ENCODE measurements at places on chromosomes 2 and 18.

DNA sequence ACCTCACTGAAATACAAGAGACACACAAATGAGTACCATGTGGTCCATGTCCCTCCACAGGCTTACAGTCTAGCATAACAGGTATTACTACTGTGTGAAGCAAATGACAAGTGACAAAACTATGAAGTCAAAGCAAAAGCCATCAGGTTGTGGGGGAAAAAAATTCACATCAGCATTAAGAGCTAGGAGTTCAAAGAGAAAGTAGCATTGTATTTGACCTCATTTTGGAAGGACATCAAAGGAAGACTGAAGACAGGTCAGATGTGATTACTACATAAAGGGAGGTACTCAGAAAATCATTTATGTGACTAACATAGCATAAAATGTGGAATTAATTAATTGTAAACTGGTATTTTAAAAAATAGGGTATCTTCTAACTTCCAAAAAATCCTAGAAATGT is 224.2 kb downstream of the CDH2 start:
- no peak overlapping the region for H3K27ac ChIP-seq
- DNase-seq: peak; percentile 13
- H3K36me3 ChIP-seq: peaks cover 28% of the 10 kb centered on the region
- no peaks in the 10 kb centered on the region for H3K27me3 ChIP-seq

- no peaks in the 10 kb centered on the region for H3K27me3 ChIP-seq
- no peaks in the 10 kb centered on the region for H3K36me3 ChIP-seq
- no peaks in the 10 kb centered on the region for H3K4me1 ChIP-seq
- H3K27ac ChIP-seq: no peak overlapping the region
- H3K4me3 ChIP-seq: no peak overlapping the region
These were observed 306.7 kb downstream of the RDH14 start for GRCh38 chr2:18253686-18254197.

GRCh38 chr2:200408428-200409316 is 101.2 kb downstream of the KCTD18 start:
- peaks cover 68% of the 10 kb centered on the region for H3K4me1 ChIP-seq
- DNase-seq: peak; percentile 93
- H3K27me3 ChIP-seq: no peaks in the 10 kb centered on the region
- H3K36me3 ChIP-seq: 0 out of 2 replicates have a peak, but pooled peaks cover 7% of the 10 kb centered on the region

DNA sequence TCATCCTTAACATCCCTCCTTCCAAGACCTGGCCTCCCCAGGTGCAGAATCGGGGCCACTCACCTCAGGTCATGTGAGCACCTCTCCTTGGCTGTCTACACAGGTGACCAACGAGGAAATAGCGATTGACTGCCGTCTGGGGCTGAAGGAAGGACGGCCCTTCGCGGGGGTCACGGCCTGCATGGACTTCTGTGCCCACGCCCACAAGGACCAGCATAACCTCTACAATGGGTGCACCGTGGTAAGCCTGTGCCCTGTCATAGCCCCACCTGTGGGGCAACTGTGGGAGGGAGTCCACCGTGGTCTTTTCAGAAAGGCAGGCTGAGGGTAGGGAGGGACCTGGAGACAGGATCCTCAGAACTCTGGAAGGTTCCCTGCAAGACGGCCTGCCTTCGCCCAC is 54.3 kb downstream of the BOLA3 start:
- no peak overlapping the region for H3K27ac ChIP-seq
- H3K4me1 ChIP-seq: no peaks in the 10 kb centered on the region
- peaks cover 4% of the 10 kb centered on the region for H3K36me3 ChIP-seq
- no peak overlapping the region for H3K4me3 ChIP-seq
- no peaks in the 10 kb centered on the region for H3K27me3 ChIP-seq

- DNase-seq: peak; percentile 72
- no peaks in the 10 kb centered on the region for H3K36me3 ChIP-seq
- peaks cover 26% of the 10 kb centered on the region for H3K4me1 ChIP-seq
- peak overlapping the region; percentile 82 for H3K27ac ChIP-seq
- peak overlapping the region; percentile 92 for H3K4me3 ChIP-seq
These were observed 669 bp upstream of the PIKFYVE start for GRCh38 chr2:208265371-208265800.

DNA sequence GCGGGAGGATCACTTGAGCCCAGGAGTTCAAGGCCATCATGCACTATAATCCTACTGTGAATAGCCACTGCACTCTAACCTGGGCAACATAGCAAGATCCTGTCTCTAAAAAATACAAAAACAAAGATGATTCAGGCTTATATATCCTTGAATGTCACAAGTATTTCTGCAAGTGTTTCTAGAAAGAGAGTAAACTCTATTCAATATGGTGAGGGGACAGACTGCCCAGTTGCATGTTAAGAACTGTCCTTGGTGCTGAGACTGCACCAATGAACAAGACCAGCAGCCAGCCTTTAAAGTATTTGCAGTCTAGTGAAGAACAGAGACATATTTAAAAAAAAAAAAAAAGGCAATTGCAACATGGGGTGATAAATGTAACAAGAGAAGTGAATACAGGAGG is 16.4 kb downstream of the MAP3K19 start:
- no peak overlapping the region for H3K27ac ChIP-seq
- no peaks in the 10 kb centered on the region for H3K4me1 ChIP-seq
- H3K4me3 ChIP-seq: no peak overlapping the region
- H3K36me3 ChIP-seq: no peaks in the 10 kb centered on the region
- H3K27me3 ChIP-seq: no peaks in the 10 kb centered on the region

- H3K27ac ChIP-seq: no peak overlapping the region
- DNase-seq: no peak
- H3K27me3 ChIP-seq: peaks cover 7% of the 10 kb centered on the region
- no peaks in the 10 kb centered on the region for H3K36me3 ChIP-seq
- no peaks in the 10 kb centered on the region for H3K4me1 ChIP-seq
These were observed 275.8 kb downstream of the KCNS3 start for GRCh38 chr2:18154259-18154658.

All from GM23248 (cell line).